ENCODE measurements at places on chromosomes 5 and 9. TPM values are rescaled to one million over a fixed set of nuclear protein-coding genes. Genes with fewer than 3 reads are reported as not detected.

The OBP2B gene
- total RNA-seq = not detected

The TRAPPC13 gene
- 17.3 TPM for total RNA-seq

The DMRT2 gene
- total RNA-seq = not detected

The RCL1 gene
- total RNA-seq = 46.4 TPM

The LCN10 gene
- total RNA-seq = not detected

The LCNL1 gene
- 0.11 TPM for total RNA-seq

Measured in K562 (cell line).